ENCODE measurements at places on chromosomes 12 and 14. TPM values are rescaled to one million over a fixed set of nuclear protein-coding genes. Genes with fewer than 3 reads are reported as not detected.

PMCH gene
- not detected for total RNA-seq

TEX22 gene
- total RNA-seq = 0.71 TPM

WNT1 gene
- total RNA-seq = not detected

TMEM19 gene
- total RNA-seq = 12.9 TPM

PTPRB gene
- 38.0 TPM for total RNA-seq

CD27 gene
- total RNA-seq = 0.43 TPM

DACT1 gene
- total RNA-seq = 13.7 TPM

SLC39A2 gene
- total RNA-seq = 1.1 TPM

KRT80 gene
- total RNA-seq = 0.19 TPM
